ENCODE measurements at places on chromosomes 1 and 21.

DNA sequence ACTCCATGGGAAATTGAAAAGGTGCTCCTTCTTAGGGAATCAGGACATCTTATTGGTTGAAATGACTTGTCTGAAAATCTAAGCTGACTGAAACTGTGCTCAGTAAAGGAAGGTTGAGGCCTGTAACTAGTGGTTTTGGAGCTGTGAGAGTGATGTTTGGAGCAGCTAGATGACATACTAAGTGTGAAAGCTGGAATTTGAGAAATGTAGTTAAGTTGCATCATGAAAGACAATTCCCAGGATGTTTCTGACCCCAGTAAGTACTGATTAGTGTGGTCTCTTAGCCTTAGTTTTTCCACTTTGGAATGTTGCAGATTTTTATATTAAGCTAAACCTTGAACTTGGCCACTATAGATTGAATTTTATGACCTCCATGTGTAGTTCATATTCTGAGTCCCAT, 154.9 kb downstream of the PAPPA2 start:
- no peak for DNase-seq

DNA sequence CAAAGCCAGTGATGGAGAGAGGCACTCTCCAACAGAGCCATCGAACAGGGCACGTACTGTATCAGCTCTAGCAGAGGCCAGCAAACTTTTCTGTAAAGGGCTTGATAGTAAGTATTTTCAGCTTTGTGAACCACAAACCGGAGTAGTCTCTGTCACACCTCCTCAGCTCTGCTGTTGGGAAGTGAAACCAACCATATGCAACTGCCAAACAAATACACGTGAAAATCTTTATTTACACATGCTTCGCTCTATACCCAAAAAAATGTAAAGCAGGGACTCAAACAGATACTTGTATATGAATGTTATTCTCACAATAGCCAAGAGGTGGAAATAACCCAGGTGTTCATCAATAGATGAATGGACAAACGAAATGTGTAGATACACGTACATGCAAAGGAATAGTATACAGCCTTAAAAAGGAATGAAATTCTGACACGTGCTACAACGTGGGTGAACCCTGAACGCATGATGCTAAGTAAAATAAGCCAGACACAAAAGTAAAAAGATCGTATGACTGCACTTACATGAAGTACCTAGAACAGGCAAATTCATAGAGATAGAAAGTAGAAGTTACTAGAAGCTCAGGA, 39.0 kb downstream of the SETD4 start:
- no peak for DNase-seq

DNA sequence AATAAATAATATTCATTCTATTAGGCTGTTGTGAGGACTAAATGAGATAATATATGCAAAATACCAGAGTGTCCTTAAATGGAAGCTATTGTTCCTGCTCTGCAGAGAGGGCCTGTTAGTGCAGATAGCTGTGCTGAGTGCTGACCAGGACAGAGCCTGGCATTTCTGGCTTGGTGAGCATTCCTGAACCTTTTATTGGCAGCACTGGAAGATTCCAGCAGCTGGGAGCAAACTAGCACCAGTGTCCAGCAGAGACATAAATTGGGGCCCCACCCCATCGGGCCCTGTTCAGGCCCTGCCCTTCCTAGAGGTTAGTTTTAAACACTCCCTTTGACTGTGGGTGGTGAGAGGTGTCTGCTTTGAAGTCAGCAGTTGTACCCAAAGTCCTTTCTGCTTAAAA, 85.9 kb upstream of the GADD45A start:
- DNase-seq, result peak; percentile 75

GRCh38 chr1:205922314-205922713, 20.9 kb downstream of the SLC26A9 start:
- no peak for DNase-seq

- DNase-seq, result no peak
Observed at GRCh38 chr1:109040627-109040988, 1.3 kb downstream of the WDR47 start.

GRCh38 chr1:97352936-97353382, 567.9 kb downstream of the DPYD start:
- no peak for DNase-seq

GRCh38 chr1:37479255-37480124, 5.1 kb downstream of the ZC3H12A start:
- DNase-seq, result peak; percentile 95

- DNase-seq, result no peak
Observed at GRCh38 chr1:203528063-203528462, 34.1 kb downstream of the OPTC start.

- DNase-seq, result no peak
Observed at GRCh38 chr1:200654660-200655059, 15.0 kb downstream of the DDX59 start.

DNA sequence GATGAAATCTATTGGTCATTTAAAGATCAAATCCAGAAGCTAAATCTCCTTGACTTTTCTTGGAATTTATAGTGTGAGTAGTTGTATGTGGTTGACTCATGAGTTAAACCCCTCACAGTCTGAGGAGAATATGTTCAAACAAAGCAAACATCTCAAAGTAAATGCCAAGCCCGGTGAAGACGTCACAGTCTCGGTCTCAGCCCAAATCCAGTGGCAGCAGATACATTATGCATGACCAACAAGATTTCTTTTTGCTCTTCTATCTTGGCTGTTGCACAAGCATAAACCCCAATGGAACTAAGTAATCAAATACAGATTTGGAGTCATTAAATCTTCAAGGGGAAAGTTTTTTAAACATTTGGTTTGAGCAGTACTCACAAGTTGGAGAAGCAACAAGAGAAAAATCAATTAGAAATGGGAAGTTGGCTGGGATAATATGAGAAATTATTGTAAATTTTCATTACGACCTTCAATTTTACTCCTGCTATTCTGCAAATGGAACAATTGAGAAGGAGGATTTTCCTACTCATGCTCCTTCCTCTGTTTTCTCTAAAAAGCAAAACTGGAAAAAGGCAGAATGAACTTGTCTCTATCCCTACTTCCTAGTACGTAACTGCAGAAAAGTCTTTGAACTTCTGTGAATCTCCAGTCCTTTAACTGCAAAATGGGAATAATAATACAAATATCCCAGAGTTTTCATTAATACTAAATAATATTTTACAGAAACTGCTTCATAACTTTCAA, 575.8 kb downstream of the NUF2 start:
- DNase-seq, result no peak

- DNase-seq, result peak; percentile 79
Observed at GRCh38 chr1:26363549-26364448, 8.8 kb downstream of the ZNF683 start.

DNA sequence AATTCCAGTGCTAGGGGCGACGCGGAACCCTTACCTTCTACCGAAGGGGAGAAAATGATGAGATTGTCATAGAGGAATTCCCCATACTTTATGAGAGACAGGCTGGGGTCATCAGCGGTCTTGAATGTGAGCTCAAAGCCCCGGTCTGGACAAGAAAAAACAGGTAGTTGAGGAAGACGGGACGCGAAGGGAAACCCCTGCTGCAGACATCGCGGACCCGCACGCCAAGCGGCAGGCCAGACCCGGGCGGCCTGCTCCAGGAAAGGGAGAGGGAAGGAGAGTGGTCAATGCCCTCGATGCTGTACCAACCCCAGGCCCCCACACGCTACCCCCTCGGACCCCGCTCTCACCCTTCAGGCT, 342 bp downstream of the DDOST start:
- DNase-seq, result no peak

GRCh38 chr1:63230722-63231121, 91.6 kb upstream of the FOXD3 start:
- DNase-seq, result no peak

- DNase-seq, result no peak
Observed at GRCh38 chr1:179208681-179209477, 20.6 kb downstream of the ABL2 start.

- DNase-seq, result no peak
Observed at GRCh38 chr1:11720525-11720924, 15.4 kb upstream of the AGTRAP start.

DNA sequence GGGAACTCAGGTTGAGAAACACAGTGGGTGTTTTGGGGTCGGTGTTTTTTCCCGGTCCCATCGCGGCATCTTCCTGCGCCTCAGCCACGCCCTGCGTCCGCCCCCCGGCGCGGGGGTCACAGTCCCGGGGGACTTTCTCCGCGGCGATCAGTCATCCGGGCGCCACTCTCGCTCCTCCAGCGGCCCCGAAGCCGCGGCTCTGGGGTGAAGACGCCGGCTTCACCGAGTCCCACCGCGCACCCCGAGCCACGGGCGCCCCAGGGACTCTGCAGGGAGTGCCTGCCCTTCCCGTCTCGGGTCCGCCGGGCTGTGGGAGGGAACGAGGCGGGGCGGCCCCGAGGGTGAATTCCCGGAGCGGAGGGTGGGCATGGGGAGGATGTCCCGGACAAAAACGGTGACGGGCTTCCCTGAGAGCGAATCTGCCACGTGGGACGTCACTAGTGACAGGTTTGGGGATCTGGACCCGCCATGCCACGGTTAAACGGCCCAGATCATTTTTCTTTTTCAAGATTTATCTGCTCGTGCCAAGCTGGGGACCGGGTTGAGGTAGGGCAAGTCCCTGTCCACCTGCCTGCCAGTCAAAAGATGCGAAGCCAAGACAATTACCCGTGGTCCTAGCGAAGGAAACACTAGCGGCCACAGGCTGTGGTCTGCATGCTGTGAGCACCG, 717 bp upstream of the BATF3 start:
- peak; percentile 23 for DNase-seq

DNA sequence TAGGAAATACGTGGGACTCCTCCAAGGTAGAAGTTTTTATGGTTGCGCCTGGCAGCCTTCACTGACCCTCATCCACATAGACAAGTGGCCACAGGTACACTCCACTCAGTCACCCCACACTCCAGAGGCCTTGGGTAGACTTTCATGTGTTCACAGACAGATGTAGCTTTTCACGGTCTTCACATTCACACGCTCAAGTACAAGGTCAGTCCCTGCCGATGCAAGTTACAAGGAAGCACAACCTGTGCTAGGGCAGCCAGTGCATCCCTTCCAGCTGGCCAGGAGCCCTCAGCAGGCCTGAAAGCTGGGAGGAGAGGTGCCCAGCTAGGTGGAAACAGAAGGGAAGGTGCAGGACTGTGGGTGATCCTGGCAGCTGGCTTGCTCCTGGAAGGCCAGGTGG, 55.5 kb upstream of the FAM20B start:
- no peak for DNase-seq

Data from SW480 (cell line).